ENCODE measurements at places on chromosomes 2 and 18.

- DNase-seq = no peak
Measured at GRCh38 chr2:175575346-175576258, 394.1 kb upstream of the ATP5MC3 start.

DNA sequence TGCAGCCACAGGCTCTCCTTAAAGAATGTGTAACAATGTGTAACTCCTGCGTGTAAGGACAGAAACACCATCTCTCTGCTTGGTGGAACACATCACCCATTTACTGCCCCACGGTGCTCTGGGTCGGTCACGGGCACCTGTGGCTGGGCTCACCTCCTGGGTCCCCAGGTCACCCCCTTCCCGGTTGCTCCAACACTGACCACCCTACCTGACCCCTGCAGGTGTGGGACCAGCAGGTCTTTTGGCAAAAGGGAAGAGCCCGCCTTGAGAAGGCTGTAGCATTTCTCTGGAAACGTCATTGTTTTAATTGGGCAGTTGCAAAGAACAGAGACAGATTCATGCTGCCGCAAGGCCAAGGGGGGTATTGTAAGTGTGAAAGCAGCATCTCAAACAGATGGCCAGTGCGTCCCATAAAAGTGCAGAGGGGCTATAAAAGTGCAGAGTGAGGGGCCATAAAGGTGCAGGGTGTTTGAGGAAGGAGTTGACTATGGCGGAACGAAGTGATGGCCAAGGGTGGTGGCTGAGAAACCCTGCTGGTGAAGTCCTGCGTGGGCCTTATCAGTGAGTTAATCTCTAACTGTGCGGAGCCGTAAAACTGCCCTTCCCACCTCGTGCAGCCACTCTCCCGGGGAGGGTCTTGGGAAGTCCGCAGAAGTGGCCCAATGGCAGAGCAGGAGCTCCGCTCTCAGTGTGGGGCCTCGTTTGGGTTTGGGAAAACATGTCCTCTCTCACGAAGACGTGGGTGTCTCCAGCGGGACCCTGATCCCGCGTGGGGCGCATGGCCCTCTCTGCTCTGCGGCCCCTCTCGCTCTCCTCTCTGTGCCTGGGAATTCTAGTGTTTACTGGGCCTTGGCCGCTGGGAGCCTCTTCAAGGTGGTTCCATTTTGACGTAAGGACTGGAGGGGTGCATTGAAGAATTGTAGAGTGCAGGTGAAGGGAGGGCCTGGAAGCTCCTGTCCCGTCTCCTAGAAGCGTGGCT lies 13.7 kb upstream of the NEU4 start:
- DNase-seq = no peak

- no peak for DNase-seq
Measured at GRCh38 chr2:120818441-120818920, 82.8 kb downstream of the GLI2 start.

- DNase-seq = no peak
Measured at GRCh38 chr2:118255771-118256372, 167.6 kb downstream of the INSIG2 start.
